ENCODE measurements at places on chromosomes 4 and X.

- DNase-seq: no peak
These were observed 310.4 kb downstream of the SPRY1 start for GRCh38 chr4:123706973-123707372.

DNA sequence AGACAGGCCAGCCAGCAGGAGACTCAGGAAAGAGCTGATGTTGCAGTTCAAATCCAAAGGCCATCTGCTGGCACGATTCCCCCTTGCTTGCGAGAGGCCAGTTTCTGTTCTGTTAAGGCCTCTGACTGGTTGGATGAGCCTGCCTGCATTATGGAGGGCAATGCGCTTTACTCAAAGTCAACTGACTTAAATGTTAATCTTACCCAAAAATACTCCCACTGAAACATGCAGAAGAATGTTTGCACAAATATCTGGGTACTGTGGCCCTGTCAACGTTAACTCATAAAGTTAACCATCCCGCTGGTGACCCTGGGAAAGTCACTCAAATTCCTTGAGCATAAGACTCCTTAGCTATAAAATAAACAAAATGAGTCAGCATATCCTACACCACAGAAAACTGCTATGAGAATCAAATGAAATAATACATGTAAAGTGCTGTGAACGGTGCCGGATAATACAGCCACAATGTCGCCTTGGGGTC lies 326.4 kb downstream of the EVC2 start:
- no peak for DNase-seq

DNA sequence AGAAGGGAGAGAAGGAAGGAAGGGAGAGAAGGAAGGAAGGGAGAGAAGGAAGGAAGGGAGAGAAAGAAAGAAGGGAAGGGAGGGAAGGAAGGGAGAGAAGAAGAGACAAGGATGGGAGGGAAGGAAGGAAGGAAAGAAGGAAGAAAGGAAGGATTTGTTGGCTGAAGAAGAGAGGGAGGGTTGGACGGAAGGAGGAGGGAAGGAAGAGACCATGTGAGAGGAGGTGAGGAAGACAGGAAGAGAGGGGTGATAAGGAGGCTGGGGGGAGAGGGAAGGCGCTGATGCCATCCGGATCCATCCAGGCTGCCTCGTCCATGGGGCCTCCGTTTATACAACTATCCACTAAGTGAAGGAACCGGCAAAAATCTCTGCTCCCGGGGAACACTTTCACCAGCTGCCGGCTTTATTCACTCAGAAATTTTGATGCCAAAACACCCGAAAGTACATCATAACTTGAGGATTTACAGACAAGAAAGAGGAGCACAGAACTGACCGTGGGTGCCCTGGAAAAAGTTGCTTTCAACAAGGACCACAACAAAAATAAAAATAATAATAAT lies 14.9 kb downstream of the DHRSX start:
- no peak for DNase-seq

DNA sequence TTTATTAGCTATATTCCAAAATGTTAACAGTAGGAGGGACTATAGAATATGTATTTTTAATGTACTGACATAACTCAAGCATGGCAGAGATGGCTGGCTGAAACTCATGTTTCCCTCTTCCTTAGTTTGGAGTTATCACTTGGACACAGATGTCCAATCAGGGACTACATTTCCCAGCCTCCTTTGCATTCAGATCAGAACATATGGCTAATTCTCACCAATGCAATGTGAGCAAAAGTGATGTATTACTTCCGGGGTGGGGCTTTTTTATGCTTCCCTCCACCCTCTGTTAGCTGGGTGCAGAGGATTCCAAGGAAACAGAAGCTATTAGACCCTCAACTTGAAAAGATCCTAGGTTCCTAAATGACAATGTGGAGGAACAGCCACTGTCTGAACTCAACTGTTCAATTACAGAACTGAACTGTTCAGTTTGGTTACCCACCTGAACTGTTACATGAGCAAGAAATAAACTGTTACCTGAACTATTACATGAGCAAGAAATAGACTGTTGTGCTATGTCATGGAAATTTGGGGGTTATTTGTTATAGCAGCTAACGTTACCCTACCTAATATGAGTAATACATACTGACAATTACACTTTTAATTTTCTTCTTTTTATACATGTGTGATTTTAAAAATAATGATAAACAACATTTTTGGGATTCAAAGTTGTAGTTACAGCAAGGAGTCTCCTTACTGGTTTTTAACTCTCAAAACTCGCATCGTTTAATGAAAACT lies 29.6 kb upstream of the ERVMER34-1 start:
- DNase-seq: no peak

- no peak for DNase-seq
These were observed 490.9 kb upstream of the INTU start for GRCh38 chr4:127141856-127142255.

- no peak for DNase-seq
These were observed 98.2 kb downstream of the USP46 start for GRCh38 chr4:52560844-52561280.

GRCh38 chr4:6386091-6386490 lies 86.3 kb downstream of the PPP2R2C start:
- no peak for DNase-seq

- no peak for DNase-seq
These were observed 174.3 kb downstream of the SLIT2 start for GRCh38 chr4:20426028-20426427.

GRCh38 chrX:47302396-47302795 lies 68.0 kb upstream of the ZNF157 start:
- DNase-seq: no peak

DNA sequence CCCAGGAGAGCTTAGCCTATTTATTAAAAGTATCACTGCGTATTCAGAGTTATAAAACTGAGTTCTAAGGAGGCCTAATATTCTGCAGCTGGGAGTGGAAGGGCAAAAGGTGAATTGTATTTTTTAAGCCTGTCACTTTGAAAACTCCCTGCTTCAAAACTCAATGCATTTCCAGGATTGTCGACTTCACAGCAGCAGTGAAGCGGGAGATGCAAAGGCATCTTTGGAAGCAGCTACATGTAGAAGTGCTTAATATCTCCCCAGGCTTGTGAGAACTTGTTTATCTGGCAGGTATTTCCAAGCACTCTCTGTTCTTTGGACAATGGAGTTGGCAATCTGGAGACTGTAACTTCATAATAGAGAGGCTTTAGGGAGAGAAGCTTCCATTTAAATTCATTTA lies 717.5 kb upstream of the SLIT2 start:
- no peak for DNase-seq

GRCh38 chr4:186628058-186628711 lies 72.8 kb upstream of the MTNR1A start:
- no peak for DNase-seq

GRCh38 chr4:146379744-146380143 lies 142.0 kb downstream of the SLC10A7 start:
- no peak for DNase-seq

DNA sequence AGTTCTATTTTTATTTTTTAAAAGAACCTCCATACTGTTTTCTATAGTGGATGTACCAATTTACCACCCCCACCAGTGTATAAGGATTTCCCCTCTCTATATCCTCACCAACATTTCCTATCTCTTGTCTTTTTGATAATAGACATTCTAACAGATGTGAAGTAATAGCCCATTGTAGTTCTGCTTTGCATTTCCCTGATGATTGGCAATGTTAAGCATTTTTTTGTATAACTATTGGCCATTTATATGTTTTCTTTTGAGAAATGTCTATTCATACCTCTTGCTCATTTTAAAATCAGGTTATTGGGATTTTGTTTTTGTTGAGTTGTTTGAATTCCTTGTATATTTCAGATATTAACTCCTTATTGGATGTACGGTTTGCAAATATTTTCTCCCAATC lies 251.1 kb upstream of the HTR2C start:
- no peak for DNase-seq

DNA sequence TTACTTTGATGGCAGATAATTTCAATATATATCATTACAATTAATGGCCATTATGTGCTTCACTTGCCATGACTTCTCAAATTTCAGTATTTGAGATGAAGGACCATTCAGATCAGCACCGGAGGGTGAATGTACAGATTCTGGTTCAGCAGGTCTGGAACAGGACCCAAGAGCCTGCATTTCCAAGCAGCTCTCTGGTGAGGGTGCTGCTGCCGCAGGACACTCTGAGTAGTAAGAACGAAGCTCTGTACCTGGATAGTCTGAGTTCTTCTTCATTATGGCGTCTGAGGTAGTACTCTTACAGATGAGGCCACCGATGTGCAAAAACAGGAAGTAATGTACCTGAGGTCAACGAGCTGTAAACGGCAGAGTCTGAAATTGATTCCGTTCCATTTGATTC lies 228.2 kb downstream of the FBXW7 start:
- no peak for DNase-seq

GRCh38 chrX:75648803-75649588 lies 126.2 kb upstream of the ZDHHC15 start:
- DNase-seq: no peak

GRCh38 chr4:73429826-73430587 lies 6.0 kb upstream of the AFP start:
- DNase-seq: no peak

- no peak for DNase-seq
These were observed 92.1 kb downstream of the SCFD2 start for GRCh38 chr4:53273726-53274125.

- no peak for DNase-seq
These were observed 115.2 kb downstream of the NAA11 start for GRCh38 chr4:79210636-79211049.

- no peak for DNase-seq
These were observed 655.8 kb downstream of the ZNF674 start for GRCh38 chrX:45889471-45889870.

DNA sequence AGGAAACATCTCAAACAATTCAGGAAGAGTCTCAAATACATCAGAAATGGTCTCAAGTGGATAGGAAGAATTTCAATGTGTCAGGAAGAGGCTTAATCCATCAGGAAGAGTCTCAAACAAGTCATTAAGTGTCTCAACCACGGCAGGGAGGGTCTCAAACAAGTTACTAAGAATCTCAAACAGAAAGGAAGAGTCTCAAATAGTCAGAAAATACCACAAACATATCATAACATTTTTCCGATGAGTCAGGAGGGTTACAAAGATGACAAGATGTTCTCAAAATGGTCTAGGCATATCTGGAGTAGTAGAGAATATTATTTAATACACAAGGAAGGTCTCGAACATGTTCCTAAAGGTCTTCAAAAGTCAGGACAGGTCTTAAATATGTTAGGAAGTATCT lies 109.3 kb upstream of the USP9X start:
- DNase-seq: no peak

GRCh38 chrX:127466211-127466610 lies 586.0 kb downstream of the ACTRT1 start:
- DNase-seq: no peak

DNA sequence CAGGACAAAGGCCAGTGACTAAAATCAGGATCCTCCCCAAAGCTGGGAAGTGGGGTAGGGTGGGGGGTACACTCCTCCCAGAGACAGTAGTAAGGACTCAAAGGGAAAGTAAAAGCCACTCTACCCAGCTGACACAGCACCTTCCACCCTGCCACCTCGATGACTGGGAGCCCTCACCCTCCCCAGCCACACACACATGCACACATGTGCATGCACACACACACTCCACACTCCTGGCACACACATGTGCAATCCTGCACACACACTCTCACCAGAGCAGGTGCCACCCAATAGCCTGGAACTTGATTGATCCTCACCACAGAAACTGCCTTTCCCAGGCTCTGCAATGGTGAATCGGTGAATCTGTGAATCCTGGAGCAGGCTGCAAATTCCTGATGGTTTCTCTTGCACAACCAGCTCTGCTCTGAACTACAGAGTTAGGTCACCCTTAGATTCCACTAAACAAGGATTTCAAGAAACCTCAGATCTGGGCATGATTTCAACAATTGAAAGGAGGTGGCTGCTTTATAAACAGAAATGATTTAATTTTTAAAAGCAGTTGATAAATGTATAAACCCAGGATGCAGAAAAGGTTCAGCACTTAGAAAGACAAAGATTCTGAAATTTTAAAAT lies 21.5 kb downstream of the AMOT start:
- no peak for DNase-seq

DNA sequence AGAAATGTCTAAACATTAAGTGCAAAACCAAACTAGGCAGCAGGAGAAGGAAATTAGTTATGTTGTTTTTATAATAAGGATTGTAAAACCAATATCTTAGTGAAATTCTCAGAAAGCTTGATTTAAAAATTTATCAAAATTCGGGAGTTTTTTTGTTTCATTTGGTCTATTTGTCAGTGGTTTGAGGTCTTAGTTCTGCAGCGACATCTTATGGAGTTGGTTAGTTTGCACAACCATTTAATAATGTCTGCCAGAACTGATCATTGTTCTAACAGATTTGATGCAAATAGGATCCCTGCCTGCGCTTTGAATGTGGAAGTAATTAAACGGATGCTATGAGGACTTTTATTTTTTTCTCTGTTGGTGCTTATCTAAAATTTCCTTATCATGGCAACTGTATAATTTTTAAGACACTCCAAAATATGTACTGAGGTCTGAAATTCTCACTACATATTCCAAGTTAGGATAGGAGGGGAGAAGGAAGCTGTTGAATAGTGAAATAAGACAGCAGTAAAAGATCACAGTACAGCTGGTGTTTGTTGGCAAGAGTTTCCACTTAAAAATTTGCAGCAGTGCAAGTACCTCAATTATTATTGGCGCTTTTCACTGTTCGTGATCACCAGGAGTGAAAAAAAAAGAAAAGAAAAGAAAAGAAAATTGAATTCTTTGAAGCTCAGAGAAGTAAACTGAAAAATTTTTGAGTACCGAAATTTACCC lies 2521.4 kb downstream of the ARAP2 start:
- DNase-seq: no peak

DNA sequence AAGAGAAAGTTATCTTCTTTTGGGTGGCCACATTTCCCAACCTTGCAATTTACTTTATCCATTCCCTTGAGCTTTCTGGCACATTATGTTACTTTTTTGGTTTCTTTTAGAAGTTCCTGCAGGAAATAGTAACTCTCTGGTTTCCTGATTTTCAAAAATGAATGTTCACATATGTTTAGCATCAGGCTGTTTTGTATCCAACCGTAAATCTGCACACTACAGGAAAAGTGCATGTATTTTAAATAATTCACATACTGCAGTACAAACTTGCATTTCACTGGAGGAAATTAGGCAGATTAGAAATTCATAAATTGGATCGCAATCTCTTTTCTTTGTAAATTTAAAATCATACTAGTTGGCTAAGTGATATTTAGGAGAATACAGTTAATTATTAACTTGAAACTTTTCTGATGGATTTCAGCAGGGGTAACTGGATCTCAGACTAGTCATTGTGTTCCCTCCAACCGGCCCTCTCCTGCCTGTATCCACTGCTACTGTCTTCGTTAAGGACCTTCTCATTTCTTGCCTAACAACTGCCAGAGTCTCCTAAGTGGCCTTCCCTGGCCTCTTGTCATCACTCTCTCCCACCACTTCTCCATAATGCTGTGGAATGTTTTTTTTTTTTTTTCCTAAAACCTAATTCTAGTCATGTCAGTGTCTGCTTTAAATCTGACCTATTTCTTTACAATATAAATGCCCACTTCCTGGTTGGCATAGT lies 137.2 kb downstream of the UNC5C start:
- no peak for DNase-seq
